CD4-positive, alpha-beta T cell treated with Interleukin-15 for 4 hours (primary cell): ENCODE measurements at places on chromosomes 13 and 19.

DNA sequence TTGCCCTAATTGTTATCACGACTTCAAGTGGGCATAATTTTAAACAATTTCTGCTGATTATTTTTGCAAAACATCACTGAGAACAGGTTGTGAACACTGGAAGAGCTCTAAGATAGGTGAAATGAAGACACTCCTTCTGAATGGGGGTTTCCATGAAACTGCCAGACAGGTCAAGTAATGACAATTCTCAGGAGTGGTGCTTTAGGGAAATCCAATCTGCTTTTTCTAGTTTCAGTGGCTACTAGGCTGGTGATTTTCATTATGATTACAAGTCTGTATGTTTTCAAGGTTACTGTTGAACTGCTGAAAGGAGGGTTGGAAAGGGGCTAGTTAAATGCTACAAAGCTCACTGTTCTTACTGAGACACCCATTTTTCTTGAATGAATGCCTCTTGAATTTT lies 1724.2 kb downstream of the PCDH9 start:
- DNase-seq: no peak

DNA sequence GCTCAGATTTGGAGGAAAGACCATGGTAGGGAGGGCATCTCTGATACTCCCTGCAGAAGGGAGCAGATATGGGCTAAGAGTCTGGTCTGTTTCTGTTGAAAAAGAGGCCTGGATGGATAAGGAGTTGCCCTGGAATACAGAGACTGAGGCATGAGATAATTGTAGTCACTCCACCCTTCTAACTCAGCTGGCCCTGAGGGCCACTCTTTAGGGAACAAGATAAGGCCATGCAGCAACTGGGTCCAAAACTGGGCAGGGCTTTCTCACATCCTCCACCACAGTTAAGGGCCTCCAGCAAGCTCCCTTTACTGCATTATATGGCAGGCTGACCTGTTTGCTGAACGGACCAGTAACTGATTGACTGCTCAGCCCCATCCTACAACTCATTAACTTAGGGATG lies 1.3 kb downstream of the ZNF749 start:
- DNase-seq: no peak

DNA sequence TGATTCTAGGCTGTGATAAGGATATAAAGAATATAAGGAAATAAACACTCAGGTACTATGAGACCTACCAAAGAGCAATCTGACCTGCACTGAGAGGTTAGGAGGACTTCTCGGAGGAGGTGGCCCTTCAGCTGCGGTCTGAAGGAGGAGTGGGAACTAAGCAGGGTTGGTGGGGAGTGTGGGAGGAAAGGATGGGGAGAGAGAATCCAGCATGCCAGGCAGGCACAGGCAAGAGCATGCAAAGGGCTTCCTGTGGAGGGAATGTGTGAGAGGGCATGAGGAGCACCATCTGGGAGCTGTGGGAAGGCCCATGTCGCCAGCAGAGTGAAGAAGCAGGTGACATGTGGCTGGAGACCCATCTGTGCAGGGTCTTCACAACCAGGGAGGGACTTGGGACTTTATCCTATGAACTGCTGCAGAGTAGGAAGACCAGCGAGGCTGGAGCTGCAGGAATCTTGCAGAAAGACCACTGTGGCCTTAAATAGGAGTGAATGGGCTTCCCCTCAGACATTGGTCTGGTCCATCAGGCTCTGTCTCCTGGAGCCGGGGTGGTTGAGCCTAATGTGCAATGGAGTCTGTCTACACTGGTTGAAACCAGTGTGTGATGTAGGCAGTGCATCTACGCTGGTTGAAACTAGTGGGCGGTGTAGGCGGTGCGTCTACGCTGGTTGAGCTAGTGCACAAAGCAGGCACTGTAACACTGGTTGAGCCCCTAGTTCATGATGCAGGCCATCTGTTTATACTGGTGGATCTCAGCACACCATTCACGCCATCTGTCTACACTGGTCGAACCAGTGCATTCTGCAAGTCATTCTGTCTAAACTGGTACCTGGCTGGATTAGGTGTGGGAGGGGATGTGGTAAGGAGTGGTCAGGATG lies 6.4 kb downstream of the CHST8 start:
- DNase-seq: no peak

GRCh38 chr19:42109896-42110295 lies 22.4 kb downstream of the POU2F2 start:
- DNase-seq: no peak

DNA sequence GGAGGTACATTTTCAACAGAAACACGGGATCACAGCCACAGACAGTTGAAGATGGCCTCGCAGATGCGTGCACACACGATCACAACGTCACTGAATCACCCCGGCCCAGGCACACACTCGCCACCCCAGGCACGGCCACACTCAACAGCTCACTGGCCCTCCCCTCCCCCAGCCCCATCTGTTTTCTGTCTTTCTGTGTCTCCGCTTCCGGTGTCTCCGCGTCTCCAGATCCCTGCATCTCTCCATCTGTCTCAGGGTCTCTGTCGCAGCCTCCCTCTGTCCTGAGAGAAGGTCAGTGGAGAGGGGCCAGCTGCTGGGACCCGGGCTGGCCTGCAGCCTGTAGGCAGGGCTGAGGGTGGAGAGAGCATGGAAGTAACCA lies 3.8 kb upstream of the ATP1A3 start:
- no peak for DNase-seq

DNA sequence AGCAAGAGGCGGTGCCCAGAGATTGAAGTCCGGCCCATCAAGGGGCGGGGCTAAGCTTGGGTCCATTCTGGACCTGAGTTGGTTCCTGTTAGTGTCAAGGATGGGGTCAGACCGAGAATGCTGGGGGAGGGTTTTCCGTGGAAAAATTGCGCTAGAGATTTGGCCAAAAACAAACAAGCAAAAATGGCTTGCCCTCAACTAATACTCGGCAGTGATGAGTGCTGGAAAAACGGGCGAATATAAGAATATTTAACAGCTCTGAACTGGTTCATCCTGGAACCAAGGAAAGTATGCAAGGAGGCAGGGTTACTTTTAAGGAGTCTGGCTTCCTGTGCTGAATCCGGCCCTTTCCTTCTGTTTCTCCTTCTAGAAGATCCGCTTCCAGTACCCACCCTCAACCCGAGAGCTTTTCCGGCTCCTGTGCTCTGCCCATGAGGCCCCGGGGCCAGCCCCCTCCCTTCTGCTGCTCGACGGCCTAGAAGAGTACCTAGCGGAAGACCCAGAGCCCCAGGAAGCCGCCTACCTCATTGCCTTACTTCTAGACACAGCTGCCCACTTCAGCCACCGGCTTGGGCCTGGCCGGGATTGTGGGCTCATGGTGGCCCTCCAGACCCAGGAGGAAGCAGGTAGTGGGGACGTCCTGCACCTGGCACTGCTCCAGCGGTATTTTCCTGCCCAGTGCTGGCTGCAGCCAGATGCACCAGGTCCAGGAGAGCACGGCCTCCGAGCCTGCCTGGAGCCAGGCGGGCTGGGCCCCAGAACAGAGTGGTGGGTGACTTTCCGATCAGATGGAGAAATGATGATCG lies 880 bp downstream of the SWSAP1 start:
- DNase-seq: peak; percentile 74

- DNase-seq: no peak
Observed at GRCh38 chr13:109867766-109868165, 81.4 kb upstream of the IRS2 start.

GRCh38 chr13:33099860-33100259 lies 83.6 kb downstream of the KL start:
- no peak for DNase-seq
